ENCODE measurements at places on chromosomes 5 and 9. TPM values are rescaled to one million over a fixed set of nuclear protein-coding genes. Genes with fewer than 3 reads are reported as not detected.

The IFNE gene
- 0.39 TPM for total RNA-seq

The FIBCD1 gene
- total RNA-seq, result not detected

DNA sequence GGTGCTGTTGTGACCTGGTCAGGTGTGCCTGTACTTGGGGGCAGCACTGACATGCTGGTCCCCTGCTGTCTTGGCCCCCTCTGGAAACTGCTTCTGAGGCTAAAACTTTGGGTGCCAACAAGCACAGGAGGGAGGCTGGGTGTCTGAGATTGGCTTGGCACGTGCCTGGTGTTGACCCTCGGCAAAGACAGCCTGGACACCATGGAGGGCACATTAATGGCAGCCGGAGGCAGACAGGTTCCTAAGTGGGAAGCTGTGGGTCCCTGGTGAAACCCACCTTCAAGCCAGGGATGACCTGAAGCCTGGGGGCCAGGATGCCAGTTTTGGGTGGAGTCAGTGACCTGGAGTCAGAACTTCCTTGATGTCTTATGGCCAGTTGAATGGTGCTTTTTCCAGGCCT, 894.1 kb downstream of the PTPRD start:
- no peak for DNase-seq

GRCh38 chr5:59062986-59063683, 480.3 kb downstream of the RAB3C start:
- DNase-seq, result no peak

GRCh38 chr9:76101491-76101890, 211.0 kb downstream of the PCSK5 start:
- no peak for DNase-seq

GRCh38 chr9:4242239-4242638, 57.6 kb downstream of the GLIS3 start:
- no peak for DNase-seq

- DNase-seq, result no peak
Measured at GRCh38 chr9:108012886-108013665, 523.5 kb upstream of the KLF4 start.

All from glomerular endothelial cell (primary cell).